ENCODE measurements at places on chromosomes 5 and 9.

GRCh38 chr9:128242124-128242523 is 33.7 kb downstream of the GOLGA2 start:
- no peak for DNase-seq

GRCh38 chr5:60535951-60536350 is 164.0 kb downstream of the DEPDC1B start:
- DNase-seq: no peak

DNA sequence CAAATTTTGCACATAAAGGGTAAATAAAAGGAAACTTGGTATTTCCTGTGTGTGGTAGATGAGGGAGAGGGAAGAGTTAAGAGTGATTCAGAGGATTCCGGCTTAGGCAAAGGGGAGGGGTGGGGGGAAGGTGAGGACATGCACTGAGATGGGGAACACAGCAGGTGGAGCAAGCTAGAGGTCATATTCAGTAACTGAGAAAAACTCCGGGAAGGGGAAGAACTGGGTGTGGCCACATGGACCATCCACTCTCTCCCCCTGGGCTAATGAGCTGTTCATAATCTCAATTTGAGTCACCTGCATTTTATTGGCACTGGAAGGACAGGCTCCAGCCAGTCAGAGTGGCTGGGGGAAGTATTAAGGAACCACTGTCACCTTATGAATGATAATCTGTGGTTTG is 45.1 kb upstream of the UGCG start:
- no peak for DNase-seq

- no peak for DNase-seq
Observed at GRCh38 chr5:173567548-173567947, 48.9 kb downstream of the BOD1 start.

GRCh38 chr5:101163088-101163487 is 260.0 kb upstream of the ST8SIA4 start:
- no peak for DNase-seq

DNA sequence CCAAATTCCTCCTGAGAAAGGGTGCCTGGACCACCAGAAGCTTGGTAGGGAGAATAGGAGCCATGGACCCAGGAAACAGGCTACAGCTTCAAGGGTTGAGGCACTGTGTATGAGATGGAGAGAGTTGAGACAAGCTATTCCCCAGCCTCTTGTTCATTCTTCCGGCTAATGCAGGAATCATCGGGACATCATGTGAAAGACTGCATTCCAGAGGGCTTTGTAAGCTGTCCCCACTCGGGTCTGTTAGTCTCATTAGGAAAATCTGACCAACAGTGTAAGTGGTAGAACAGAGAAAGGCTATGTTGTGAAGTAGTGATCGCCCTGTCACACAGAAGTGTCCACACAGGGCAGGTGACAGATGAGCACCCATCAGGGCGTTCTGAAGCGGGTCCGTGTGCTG is 81.4 kb downstream of the GABBR2 start:
- DNase-seq: no peak

DNA sequence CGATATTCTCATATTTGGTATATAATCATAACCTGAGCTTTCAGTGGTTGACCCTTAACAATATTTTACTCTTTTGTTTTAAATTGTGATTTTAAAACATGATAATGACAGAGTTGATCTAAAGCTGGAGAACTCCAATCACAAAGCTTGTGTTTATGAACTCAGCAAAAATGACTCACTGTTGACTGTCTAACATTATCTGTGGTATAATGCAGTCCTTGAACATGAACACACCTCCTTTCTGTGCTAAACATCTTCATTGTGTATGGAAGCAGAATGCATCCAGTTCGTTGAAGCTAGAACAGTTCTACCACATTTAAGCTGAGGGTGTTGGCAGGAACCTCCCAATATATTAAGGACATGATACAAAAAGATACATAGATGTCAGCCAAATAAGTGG is 1030.2 kb upstream of the SEMA6A start:
- no peak for DNase-seq

- no peak for DNase-seq
Observed at GRCh38 chr5:83731638-83732037, 11.0 kb upstream of the HAPLN1 start.

All from stimulated activated CD8-positive, alpha-beta memory T cell treated with anti-CD3 and anti-CD28 coated beads, Interleukin-7, amount 100 ng/mL, for 24 hours (primary cell).